ENCODE measurements at places on chromosomes 3 and 15.
A peak's percentile ranks its signal among the peaks of the same experiment; 100 is the strongest.

DNA sequence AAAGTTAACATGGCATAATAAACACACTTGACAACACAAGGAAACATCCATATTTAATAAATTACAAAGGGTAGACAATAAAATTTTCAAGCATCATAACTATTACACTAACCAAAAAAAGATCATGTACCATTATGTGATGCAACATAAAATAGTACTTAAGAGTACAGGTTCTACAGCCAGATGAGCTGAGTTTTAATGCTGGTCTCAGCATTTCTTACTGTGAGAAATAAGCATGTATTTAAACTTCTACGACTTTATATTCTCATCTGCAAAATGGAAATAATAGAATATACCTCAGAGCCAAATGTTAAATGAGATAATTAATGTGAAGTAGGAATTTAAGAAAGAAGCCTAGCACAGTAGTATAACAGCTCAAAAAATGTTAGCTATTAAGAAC, 33.7 kb upstream of the SLC12A8 start:
- DNase-seq = no peak

DNA sequence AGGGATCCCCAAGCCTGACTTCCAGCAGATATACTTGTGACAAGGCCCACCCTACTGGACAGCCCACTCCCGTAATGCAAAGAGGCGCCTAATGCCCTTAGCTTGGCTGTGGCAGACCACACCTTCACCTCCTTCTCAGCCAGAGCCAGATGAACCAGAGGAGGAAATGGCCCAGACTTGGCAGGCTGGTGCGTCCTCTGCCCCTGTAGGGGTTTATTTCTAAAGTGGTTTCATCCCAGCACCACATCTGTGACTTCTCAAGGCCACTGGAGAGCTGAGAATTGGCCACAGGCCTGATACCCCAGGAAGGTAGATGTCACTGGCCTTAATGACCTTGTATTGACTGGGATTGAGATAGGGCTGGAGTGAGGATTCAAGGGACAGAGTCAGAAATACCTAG, 29.5 kb downstream of the BOC start:
- DNase-seq = no peak

DNA sequence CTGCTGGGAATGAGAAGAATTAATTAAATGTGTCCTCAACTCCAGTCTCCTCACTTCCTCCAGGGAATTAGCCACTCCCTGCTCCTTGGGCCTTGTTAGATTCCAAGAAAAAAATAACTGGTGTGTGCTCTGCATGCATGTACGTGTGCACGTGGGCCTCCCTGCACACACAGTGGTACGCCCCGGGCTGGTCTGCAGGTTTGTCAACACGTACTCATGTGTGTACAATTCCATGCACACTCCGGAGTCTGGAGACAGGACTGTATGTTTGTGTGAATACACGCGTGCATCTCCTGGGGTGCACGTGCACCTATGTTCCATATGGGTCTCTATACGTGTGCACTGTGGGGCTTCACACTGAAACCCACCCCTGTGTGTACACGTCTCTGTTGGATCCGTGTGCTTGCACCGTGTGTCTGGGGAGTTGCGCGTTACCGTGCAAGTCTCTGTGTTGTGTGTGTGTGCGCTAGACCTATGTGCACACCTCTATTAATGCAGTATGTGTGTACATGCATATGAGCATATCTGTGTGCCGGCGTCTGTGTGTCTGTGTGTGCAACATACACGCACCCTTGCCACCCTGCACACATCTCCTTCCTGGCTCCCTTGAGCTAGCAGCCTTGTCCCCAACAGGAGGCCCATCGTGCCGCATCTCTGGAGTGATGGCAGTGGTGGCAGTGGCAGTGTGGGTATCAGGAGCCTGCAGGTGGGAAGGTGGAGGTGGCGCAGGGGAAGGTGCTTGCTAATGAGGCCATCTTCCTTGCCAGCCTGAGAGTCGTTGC, 210.1 kb downstream of the TBC1D2B start:
- DNase-seq = no peak

- no peak for DNase-seq
Observed at GRCh38 chr3:151316267-151316991, at the start of gene GPR87. GPR87 (minus strand) TSS chr3:151316820; CDS start chr3:151300100, 16,720 bp downstream.

- DNase-seq = no peak
Observed at GRCh38 chr3:73056845-73057150, 4.7 kb upstream of the EBLN2 start.

- peak; percentile 14 for DNase-seq
Observed at GRCh38 chr3:179196098-179196497, 47.9 kb downstream of the PIK3CA start.

GRCh38 chr3:17045705-17046104, 160.9 kb downstream of the PLCL2 start:
- no peak for DNase-seq

DNA sequence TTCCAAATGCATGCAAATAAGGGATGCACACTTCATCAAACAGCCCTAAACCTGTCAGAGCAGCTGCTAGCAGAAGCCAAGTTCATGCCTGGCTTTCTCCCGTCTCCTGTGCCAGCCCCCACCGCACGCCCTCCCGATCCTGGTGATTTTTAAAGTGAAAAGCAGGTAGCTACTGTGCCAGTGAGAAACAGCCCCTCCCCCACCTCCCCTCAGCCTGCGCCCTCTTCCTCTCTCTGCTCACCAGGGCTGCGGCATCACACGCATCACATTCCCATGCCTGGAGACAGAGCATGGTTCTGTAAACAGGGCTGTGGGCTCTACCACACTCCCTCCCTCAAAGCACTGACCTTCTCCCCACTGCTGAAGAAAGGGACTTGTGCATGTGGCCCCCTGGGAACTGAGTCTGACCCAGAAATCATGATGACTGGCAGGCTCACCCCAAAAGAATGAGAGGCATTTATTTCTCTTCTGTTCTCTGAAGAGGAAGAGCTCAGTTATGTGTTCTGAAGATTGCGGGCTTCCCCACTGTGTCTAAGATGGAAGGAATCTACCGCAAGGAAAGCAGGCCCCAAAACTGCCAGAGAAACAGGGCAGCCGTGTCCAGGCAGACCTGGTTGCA, 14.5 kb upstream of the SLC6A1 start:
- DNase-seq = no peak

DNA sequence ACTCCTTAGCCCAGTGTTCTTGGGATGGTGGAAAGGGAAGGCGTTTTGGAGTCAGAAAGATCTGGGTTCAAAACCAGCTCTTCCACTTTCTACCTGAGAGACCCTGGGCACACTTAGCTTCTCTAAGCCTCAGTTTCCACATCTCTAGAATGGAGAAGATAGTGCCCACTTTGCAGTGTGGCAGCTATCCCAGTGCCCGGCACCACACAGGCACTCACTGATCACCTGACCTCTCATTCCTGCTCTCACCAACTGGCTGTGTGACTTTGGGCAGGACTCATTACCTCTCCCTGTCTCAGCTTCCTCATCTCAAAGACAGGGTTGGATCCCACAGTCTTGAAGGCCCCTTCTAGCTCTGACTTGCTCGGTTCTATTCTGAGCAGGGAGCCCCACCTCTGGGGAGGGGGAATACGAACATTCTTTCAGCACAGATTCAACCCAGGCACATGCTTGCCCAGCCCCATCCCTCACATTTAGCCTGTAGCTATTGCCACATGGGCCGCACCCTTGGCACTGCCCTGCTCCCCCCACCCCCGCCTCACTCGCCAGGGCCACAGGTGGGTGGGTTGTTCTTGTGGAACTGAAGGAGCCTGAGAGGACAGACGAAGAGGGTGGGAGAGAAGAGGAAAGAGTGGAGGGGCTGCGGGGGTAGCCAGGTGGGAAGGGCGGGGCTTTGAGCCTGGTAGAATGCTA, 39.2 kb downstream of the EPHB3 start:
- DNase-seq = no peak

DNA sequence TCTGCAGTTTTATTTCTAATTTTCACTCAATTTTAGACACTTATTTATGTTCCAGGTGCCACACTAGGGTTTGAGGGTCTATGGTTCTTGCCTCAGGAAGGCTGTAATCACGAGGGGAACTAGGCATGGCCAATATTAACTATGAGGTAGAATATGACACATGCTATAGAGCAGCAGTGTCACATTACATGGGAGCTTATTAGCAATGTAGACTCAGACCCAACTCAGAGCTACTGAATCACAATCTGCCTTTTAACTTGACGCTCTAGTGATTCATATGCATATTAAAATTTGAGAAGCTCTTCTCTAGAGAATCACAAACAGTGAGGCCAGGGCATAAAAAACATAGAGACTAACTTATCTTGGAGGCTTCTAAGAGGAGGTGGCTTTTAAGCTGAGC, 32.8 kb upstream of the MRPL3 start:
- no peak for DNase-seq

- DNase-seq = no peak
Observed at GRCh38 chr15:42503825-42504224, 8.4 kb downstream of the SNAP23 start.

GRCh38 chr3:69251078-69251805, 128.8 kb upstream of the LMOD3 start:
- DNase-seq = no peak

DNA sequence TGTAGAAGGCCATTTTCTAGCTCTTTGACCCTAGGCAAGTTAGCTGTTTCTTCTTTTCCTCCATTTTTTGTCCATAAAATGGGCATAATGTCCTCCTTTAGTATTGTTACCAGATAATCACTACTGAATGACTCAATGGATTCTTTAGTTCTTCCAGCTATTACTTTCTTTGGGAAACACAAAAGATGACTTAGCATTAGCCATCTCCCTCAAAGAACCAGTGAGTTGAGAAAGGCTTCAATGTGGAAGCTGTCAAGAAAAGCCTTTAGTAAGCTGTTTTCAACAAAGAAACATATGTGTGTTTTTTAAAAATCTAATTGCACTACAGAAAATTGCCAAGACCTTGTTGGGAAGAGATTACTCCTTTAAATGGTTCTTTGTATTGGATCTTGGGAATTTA, 135.7 kb downstream of the SLC9A9 start:
- DNase-seq = no peak

GRCh38 chr3:50644561-50644960, 27.6 kb downstream of the MAPKAPK3 start:
- DNase-seq = no peak

DNA sequence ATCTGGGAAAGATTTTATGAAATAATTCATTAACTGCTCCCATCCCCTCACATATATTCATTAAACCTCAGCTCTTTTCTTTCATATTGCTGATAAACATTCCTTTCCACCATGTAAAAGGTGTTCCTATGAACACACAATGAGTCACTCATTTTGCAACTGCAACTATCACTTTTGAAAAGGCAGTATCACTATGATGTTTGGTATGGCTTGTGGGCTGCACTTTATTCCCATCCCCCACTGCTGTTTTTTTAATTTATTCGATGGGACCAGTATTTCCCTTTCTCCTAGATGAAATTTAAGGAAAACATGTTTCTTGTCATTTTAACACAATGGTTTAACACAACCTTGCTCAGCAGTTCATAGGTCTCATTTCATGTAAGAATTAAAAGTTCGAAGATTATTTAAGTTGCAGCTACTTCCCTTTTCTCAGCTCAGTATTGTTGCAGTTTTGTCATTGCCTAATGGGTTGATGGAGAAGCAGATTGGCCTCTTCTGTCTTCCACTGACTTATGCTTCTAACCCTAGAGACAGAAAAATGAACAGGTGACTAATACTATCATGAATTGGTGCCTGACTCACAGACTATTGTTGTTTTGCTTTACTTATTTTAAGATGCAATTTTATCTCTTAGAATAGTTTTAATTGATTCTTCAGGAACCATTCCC, 280.3 kb downstream of the ZPLD1 start:
- DNase-seq = peak; percentile 2

DNA sequence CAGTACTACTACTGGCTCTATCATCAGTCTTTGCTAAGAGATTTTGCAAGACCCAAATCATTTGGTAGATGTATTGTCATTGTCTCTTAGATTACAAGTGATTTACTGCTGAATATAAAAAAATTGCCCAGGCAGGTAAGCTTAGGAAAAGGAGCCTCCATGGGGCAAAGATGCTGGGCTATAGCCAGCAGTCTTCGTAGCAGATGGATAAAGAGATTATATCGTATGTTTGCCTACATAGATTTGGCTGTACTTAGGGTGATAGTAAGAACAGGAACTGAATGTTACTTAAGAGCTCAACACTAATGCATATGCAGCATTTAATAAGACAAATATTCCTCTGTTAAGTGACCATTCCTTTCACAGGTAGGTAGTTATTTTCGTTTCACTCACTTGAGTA, 48.9 kb downstream of the PTPRG start:
- DNase-seq = no peak

DNA sequence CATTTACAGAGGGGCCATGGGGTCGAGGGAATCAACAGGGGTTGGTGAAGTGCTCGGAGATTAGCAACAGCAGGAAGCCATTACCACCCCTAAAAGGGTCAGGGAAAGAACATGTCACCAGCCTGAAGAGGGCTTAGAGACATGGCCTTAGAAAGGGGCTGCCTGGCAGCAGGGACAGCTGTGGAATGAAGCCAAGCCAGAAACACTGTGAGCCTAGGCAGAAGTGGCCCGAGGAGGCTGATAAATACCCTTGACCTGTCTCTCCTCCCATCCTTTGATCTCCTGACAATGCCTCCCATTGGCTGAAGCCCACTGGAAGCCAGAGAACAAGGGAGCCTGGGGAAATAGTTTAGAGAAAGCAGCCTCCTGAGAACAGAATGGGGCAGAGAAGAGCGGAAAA, 31.4 kb downstream of the GPD1L start:
- DNase-seq = no peak

- no peak for DNase-seq
Observed at GRCh38 chr3:154334973-154335420, 10.7 kb upstream of the DHX36 start.

GRCh38 chr15:33313491-33313890, 2.7 kb downstream of the RYR3 start:
- no peak for DNase-seq

GRCh38 chr3:73197187-73197586, 135.7 kb downstream of the EBLN2 start:
- DNase-seq = no peak

DNA sequence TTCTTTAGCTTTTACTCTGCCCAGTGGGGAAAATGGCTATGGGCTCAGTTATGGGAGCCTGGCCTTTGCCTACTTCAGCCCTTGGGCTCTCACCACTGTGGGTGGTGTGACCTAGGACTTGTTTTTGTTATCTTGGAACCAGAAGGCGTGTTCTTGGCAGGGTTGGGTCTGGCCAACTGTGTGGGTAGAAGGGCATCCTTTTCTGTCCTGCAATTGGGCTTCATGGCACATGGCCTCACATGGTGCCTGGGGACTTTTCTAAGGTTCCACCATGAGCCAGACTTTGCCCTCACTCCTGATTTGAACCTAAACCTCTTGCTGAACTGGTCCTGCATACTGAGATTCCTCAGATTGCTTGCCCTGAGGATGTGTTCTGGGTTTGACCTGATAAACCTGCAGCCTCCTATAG, 1.7 kb downstream of the GLYCTK start:
- DNase-seq = no peak
